ENCODE measurements at places on chromosomes 11 and 22.

DNA sequence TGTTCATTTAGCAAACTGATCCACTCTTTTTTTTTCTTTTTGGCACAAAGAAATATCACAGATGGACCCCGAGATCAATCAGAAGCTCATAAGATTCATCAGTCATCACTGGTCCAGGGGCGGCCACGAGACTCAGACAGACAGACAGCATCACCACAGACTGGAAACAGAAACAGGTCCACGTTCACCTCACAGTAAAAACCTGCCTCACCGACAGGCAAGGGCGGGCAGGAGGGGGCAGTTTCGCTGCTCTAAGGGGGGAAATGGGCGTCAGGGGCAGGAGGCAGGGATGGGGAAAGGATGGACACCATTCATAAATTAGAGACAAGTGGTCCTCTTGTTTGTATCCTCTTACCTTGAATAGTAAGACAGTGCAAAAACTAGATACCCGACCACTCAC lies 16.5 kb downstream of the CHST1 start:
- DNase-seq: no peak

- no peak for DNase-seq
These were observed 33.7 kb downstream of the GNB1L start for GRCh38 chr22:19820880-19821522.

GRCh38 chr11:60874421-60875365 lies 7.4 kb downstream of the ZP1 start:
- no peak for DNase-seq

DNA sequence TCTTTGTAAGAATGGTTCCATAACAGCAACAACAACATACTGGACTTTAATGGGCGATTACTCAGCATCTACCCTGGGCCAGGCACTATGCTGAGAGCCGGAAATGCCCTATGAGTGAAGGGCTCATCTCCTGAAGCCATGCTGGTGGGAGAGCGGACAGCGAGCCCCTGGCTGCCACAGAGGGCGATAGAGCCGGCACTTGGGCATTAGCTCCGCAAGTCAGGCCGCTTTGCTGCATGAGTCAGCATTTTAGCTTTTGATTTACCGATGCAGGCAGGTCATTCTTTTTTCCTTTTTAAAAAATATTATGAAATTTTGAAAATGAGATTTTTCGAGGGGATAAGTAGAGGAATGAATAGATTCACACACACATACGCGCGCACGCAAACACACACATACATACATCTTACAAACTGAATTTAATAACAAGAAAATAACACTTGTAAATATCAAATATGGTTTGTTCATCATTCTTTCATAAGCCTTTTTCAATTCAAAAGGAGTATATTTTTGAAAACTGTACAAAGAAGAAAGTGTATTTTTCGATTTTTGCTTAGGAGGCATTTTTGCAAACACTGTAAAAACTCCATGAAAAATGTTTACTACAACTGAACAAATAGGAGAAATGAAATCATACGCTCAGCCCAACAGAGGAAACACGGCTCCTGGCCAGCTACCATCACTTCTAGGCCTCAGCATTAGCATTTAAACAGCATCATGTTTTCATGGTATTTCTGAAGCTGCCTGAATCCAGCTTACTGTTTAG lies 667.3 kb downstream of the OPCML start:
- DNase-seq: no peak

All from CD4-positive, alpha-beta T cell treated with Interleukin-21 for 1 hour (primary cell).